ENCODE measurements at places on chromosomes 11 and 22.
A peak's percentile ranks its signal among the peaks of the same experiment; 100 is the strongest.

DNA sequence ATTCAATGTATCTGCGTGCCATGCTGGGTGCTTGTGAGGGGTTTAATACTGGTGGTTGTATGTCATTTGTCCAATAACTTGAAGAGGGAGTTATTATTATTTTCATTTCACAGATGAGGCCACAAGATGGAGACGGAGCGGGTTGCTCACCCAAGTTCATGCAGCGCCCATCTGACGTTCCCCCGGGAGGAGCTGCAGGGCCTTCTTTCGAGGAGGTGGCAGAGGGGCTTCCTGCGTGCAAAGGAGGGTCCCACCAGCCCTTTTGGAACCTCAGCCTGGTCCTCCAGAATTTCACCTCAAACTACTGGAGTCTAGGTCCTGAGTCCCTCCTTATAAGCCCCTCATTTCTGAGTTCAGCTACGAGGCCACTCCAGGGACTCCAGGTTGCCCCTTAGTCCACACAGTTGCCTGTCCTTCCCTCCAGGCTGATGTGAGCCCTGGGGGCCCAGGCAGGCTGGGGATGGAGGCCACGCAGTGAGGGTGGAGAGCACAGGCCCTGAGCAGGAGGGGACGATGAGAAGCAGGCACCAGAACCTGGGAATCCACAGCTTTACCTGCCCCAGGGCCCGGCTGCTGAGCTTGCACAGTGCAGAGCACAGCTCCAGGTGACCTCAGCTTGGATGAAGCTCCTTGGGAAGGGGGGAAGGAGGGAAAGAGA is 2.9 kb upstream of the VSIG10L2 start:
- no peak for DNase-seq

DNA sequence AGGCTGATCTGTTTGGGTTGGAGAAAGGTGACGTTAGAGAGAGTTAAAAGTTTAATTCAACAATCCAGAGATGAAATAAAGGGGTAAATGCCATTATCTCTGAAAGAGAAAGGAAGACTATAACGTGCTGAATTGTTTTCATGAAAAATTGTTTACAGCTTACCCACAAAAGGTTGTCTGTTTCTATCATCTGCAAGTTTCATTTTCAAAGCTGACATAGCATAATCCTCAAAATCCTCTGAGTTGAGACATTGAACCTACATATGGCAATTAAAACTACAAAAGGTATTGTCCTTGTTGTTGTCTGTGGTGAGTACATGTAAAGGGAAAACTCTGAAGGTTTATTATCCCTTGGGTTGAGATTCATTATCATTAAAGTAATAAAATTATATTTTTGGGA is 569.9 kb downstream of the LUZP2 start:
- DNase-seq: no peak

GRCh38 chr22:50114221-50115021 is 24.6 kb downstream of the MOV10L1 start:
- no peak for DNase-seq

- no peak for DNase-seq
Observed at GRCh38 chr22:25765016-25765367, 23.0 kb downstream of the MYO18B start.

GRCh38 chr22:28435140-28435768 is 244.4 kb downstream of the TTC28 start:
- DNase-seq: no peak

GRCh38 chr11:114040706-114041211 is 18.8 kb upstream of the ZBTB16 start:
- DNase-seq: no peak

- no peak for DNase-seq
Observed at GRCh38 chr11:118649941-118650340, 29.5 kb downstream of the TREH start.

- DNase-seq: peak; percentile 38
Observed at GRCh38 chr11:9568854-9569587, 4.4 kb upstream of the WEE1 start.

DNA sequence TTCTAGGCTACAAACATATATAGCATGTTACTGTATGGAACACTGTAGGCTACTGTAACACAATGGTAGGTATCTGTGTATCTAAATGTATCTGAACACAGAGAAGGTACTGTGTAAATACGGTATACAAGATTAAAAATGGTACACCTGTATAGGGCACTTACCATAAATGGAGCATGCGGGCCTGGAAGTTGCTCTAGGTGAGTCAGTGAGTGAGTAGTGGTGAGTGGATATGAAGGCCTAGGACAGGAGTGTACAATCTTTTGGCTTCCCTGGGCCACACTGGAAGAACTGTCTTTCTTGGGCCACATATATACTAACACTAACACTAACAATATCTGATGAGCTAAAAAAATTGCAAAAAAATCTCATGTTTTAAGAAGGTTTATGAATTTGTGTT is 21.4 kb downstream of the RNF141 start:
- no peak for DNase-seq

GRCh38 chr11:12120031-12121008 is 9.9 kb downstream of the MICAL2 start:
- DNase-seq: no peak

- DNase-seq: no peak
Observed at GRCh38 chr11:12472401-12473005, 95.1 kb downstream of the PARVA start.

DNA sequence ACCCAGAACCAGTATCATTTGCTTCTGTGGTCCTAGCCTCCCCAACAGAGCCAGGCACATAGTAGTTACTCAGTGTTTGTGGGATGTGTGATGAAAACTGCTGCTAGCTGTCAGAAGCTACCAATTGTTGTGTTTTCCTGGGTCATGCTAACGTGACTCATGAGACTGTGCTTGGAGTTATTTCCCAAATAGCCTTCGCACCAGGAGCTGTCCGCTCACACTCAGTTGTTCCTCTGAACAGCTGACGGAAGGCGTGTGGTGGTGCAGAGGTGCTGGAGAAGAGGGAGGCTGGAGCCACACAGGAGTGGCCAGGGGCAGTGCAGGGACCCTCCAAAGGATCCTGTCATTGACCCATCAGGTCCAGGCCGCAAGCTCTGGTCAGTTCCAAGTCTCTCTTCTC is 53.9 kb upstream of the TBCEL start:
- no peak for DNase-seq

GRCh38 chr22:41908411-41909309 is 6.2 kb downstream of the SHISA8 start:
- no peak for DNase-seq

GRCh38 chr11:9210922-9211320 is 54.2 kb downstream of the DENND5A start:
- no peak for DNase-seq

DNA sequence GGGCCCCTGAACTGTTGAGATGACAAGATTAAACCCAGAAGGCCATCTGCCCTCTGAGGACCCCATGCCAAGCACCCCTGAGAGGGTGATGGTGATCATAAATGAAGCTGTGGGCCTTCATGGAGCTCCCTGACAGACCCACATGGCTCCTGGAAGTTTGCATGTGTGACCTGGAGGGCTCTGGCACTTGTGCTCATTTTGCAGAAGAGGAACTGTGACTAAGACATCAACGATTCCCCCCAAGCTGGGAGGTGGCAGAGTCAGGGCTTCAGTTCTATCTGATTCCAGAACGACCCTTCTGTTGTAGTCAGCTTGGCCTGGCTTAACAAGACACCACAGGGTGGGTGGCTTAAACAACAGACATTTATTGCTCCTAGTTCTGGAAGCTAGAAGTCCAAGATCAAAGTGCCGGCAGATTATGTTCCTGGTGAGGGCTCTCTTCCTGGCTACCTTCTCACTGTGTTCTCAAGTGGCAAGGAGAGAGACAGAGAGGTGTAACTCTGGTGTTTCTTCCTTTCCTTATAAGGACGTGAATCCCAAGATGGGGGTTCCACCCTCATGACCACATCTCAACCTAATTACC is 46.4 kb upstream of the CD82 start:
- no peak for DNase-seq

DNA sequence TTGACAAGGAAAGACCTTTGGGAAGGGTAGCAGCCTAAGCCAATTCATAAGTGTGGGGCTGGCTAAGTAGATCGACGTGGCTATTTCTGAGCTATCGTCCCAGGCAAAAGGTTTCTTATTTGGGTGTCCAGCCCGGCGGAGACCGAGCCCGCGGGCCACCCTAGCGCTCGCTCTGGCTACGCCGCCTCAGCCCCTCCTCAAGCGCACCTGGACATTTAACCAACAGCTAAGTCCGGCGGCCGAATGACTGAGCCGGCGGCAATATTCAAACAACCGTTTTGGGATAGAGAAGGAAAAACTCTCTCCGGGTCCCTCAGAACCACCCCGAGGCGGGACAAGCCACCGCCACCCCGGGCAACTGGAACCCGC is 457 bp downstream of the RNF141 start:
- no peak for DNase-seq

- no peak for DNase-seq
Observed at GRCh38 chr11:79437981-79438630, 2.7 kb downstream of the TENM4 start.

DNA sequence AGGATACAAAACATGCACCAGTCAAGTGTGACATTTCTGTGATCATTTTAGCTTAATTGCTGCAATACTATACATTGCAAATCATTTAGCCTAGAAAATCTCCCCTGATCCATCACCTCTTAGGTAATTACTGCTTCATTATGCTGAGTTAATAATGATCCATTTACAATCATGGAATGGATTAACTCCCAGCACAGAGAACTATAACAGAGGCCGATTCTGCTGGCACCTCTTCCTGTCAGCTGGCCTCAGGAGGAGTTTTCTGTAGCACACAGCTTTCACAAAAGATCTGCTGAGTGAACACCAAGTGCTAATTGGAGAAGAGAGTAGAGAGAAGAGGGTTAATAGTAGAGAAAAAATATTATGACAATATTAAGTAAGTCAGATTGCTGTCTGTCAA is 591.8 kb upstream of the KIRREL3 start:
- no peak for DNase-seq
